NCI-H1105 treated with DMSO at 0.1 percent for 48 hours (cell line): ENCODE measurements at places on chromosomes 7 and 10.

GRCh38 chr10:27620430-27621397 lies 116.6 kb downstream of the RAB18 start:
- no peak for DNase-seq

- DNase-seq: no peak
These were observed 104.3 kb downstream of the AHR start for GRCh38 chr7:17402628-17403278.

DNA sequence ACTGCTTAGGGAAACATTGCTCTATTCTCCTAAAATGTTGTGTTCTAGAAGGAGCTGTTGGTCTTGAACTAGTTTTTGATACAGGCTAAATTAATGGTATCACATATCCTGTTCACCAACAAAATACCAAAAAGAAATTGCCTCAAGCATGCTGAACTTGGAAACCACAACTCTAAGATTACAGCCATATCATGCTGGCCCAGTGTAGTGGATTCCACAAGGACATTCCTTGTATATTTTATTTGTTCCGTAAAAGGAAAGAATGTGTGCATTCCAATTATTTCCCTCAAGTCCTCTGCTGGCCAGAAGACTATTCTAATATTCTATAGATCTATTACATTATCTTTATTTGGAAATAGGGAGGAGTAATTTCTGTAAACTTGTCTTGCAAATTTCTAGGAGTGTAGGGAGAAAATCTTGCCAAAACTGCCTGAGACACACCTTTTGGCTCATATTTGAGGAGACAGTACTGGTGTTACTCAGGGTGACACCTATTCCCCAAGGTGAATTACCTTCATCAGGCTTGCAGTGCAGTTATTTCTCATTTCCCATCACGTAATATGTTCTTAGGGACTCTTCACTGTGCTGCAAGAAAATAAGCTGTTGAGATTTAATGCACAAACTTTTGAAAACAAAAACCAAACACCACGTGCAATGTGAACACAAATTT lies 1.9 kb upstream of the NEBL start:
- DNase-seq: no peak

GRCh38 chr10:118017850-118018249 lies 28.9 kb downstream of the RAB11FIP2 start:
- DNase-seq: no peak

GRCh38 chr10:101484175-101484745 lies 103.8 kb downstream of the POLL start:
- DNase-seq: no peak

DNA sequence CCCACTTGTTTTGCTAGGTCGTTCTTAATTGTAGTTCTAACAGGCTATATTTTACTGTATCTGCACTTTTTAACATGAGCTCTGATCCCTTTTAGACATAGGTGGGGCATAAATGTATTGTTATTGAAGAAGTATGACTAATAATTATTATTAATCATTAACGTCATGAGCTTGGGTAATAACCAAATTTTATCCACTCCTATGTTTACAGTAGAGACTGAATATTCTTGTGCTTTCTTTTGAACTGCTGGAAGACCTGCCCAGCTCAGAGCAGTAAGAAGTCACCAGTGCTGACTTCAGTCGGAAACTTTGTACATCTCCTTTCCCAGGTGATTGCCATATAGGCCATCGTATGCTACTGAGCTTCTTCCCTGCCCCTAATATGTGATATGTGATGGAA lies 18.7 kb downstream of the PKD2L1 start:
- no peak for DNase-seq

GRCh38 chr10:23525406-23525805 lies 86.5 kb downstream of the OTUD1 start:
- DNase-seq: peak; percentile 15

GRCh38 chr7:108805808-108806397 lies 236.2 kb downstream of the DNAJB9 start:
- peak; percentile 12 for DNase-seq

- no peak for DNase-seq
These were observed 260.4 kb downstream of the SEMA3A start for GRCh38 chr7:83934118-83934734.

GRCh38 chr10:75209921-75210281 lies 695 bp upstream of the VDAC2 start:
- peak; percentile 55 for DNase-seq

- DNase-seq: no peak
These were observed 9.9 kb downstream of the XPNPEP1 start for GRCh38 chr10:109913306-109913892.

DNA sequence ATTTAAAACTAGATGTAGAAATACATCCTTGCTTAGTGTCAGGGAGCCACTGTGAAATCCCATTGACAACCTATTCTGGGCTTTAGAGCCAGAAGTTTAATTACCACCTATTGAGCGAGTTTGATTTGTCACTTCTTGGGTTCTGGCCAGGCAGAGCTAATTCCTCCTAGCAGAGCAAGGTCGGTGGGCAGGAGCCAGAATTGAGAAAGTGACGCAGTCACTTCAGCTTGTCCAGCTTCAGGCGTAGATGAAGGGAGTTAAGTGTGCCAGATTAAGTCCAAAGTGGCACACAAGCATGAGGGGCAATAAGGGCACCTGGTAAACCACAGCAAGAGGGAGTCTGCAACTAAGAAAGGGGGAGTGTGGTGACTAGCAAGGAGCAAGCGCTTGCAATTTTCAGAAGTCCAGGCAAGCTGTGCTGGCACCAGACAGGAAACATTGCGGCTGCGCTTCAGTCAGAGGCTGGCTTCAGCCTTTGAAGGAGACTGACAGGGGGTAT lies 119.4 kb downstream of the ST7 start:
- peak; percentile 95 for DNase-seq

- no peak for DNase-seq
These were observed 40.1 kb downstream of the AKR1E2 start for GRCh38 chr10:4865945-4866661.

DNA sequence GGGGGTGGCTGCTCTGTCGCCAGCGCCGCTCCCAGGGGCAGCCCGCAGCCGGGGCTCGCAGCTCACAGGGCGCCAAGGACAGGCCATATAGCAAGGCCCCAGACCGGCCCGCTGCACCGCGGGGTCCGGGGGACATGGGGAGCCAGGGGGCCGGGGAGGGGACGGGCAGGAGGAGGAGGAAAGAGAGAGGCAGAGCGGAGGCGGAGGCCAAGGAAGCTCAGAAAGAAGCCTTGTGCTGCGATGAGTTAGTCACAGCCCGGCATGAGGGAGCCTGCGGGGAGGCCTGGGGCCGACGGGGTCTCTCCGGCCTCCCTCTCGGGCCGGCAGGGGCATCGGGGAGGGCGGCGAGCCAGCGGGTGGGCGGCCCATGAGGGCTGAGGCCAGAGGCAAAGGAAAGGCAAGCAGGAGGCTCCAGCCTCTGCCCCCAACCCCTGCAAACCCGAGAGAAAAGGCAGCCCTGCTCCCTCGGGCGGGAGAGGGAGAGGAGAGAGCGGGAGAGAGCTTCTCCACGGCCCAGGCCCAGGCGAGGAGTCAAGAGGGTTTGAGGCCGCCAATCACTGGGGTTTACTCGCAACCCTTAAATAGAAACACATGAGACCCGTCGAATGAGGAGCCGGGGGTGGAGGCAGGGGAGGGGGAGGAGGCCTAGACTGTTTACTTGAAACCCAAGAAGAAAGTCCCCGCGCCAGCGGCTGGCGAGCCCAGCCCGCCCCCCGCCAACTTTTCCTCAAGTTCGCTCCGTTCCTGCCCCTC lies 167.9 kb downstream of the NEURL1 start:
- DNase-seq: peak; percentile 80

DNA sequence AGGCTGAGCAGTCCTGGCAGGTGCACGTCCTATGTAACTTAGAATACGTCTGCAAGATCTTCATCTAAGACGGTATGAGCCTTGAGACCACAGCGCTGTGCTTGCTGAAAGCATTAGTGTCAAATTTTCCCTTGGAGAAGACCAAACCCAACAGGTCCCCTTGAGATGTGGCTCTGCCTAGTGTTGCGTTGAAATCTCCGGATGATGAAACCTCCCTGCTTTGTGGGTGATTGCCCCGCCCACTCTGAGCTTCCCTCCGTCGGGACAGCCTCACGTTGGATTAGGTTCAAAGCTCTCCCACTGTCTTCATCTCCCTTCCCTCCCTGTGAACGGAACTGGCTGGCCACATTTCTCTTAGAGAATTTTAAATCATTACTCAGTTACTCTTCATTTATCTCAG lies 102.0 kb downstream of the ADARB2 start:
- DNase-seq: no peak

DNA sequence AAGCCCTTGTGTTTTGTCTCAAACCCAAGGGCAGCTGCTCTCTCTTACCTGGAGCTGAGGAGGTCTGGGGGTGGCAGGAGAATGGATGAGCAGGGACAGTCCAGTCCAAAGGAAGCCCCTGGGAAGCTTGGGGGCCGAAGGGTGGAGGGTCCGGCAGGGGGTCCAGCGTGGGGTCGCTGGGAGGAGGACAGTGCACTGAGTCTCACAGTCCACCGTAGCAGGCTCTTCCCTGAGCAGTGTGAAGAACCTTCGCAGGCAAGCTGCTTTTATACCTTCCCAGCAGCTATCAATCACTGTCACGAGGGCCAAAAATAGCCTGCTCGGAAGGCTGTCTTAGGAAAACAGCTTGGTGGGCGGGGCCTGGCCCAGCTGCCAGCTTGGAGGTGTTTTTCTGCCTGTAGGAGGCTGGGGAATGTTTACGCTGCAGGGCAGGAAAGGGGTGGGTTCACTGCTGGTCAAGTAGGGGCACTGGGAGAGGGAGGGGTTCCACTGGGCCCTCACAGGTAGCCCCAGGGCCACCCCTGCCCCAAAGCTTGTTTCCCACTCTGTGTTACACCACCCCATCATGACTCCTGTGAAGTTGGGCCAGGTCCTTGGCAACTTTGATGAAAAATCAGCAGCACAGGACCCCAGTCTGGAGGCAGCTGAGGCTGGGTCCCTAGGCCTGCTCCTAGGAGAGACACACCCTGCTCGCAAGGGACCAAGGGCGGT lies at the start of gene DEPP1:
DEPP1 (minus strand) TSS at position 240 of the 711 bp plus-strand sequence. CDS start 779 bp downstream, outside the sequence.
- peak; percentile 62 for DNase-seq

DNA sequence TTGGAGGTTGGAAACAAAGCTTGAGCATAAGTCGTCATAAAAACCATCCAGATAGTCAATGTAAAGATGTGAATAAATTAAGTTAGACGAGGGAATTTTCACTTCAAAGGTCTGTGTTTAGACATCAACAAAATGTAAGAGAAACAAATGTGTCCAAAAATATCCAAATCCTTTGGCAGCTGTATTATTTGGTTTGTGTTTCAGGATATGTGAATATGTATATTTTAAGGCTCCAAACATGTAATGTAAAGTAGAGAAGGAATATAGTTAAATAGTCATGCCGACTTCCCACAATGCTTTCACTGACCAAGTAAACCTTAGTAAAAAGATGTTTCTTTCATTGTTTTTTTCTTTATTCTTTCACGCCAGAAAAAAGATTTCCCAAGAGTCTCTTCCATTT lies 604.9 kb upstream of the NRP1 start:
- no peak for DNase-seq

DNA sequence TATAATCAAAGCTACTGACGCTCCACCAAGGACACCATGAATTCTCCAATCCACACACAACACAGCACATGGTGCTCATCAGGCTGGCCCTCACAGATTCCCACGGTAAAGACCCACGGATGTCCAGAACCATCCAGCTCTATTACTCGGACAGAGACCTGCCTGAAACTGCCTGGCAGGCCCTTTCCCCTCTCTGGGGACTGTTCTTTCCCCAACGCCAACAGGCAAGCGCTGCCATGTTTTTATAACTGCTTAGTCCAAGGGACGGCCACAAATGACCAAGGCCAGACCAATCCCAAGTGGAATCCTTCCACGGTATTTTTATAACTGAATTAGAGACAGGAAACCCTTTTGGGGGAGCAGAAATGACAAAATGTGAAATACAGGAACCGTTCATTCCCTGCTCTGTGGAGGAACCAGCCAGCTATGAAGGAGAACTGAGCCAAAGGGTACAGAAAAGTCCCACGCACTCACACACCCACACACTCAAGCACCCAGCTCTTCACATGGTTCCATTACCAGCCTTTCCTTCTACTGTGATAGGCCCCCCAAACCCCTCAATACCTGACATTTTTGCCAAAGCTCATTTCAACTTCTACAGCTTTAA lies 4.1 kb downstream of the PIP4K2A start:
- no peak for DNase-seq

- DNase-seq: no peak
These were observed 464.7 kb upstream of the IGFBP3 start for GRCh38 chr7:46385662-46386309.

DNA sequence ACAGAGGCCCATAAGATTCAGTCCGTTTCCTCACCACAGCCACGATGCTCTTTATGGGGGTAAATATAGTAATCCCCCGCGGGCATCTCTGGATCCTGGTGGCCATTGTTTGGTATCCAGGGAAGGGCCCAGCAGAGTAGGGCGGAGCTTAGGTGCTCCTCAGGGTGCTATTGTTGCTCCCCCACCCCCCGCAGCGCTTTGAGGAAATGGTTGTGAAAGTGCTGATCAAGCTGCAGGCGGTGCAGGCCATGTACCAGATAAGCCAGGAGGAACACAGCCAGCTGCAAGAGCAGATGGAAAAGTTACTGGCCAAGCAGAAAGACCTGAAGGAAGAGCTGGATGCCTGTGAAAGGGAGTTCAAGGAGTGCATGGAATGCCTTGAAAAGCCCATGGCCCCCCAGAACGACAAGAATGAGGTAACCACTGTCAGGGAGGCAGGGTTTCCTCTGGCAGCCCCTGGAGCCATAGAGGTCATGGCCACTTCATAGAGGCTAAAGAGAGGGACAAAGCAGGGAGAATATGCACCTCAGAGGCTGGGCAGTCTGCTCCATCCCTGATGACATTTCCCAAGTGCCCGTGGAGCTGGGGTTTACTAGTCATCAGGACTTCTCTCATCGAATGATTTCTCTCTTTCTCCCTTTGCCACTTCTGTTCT lies 17.6 kb upstream of the FLNC start:
- no peak for DNase-seq

- DNase-seq: no peak
These were observed 220.5 kb downstream of the CCSER2 start for GRCh38 chr10:84548869-84549268.

- DNase-seq: no peak
These were observed 219.3 kb downstream of the WDR11 start for GRCh38 chr10:121070275-121071070.
